Adrenal gland (tissue), 19 donors: ENCODE measurements at places on chromosomes 7 and 10.
A peak's percentile ranks its signal among the peaks of the same experiment; 100 is the strongest.

- no peaks in the 10 kb centered on the region for H3K36me3 ChIP-seq
- no peak overlapping the region for H3K4me3 ChIP-seq
- DNase-seq: no peak
- H3K27ac ChIP-seq: peak overlapping the region; percentile 92
- peaks cover 46% of the 10 kb centered on the region for H3K4me1 ChIP-seq
- H3K27me3 ChIP-seq: no peaks in the 10 kb centered on the region
These were observed 138.2 kb upstream of the MKLN1 start for GRCh38 chr7:131189488-131189887.

- DNase-seq: no peak
- no peaks in the 10 kb centered on the region for H3K27me3 ChIP-seq
- H3K36me3 ChIP-seq: no peaks in the 10 kb centered on the region
- no peak overlapping the region for H3K27ac ChIP-seq
These were observed 122.8 kb downstream of the ZNF365 start for GRCh38 chr10:62496925-62497324.

DNA sequence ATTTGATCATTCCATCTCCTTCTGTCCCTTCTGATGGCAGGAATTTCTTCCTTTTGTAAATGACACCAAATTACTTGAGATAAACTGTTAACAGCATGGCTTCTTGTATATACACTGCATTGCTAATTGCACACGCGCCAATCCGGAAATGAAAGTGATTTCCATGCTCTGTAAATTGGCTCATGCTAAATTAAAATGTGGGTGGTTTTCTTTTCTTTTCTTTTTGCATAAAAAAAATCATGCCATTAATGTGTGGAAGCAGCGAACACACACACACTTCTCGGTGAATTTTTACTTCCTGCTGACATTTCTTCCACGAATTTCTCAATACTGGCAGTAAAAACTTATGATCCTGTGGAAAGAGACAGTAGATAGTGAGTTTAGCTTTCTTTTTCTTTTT, 123.1 kb upstream of the CCDC6 start:
- H3K36me3 ChIP-seq: no peaks in the 10 kb centered on the region
- H3K4me3 ChIP-seq: no peak overlapping the region
- H3K4me1 ChIP-seq: no peaks in the 10 kb centered on the region
- no peaks in the 10 kb centered on the region for H3K27me3 ChIP-seq
- DNase-seq: no peak

DNA sequence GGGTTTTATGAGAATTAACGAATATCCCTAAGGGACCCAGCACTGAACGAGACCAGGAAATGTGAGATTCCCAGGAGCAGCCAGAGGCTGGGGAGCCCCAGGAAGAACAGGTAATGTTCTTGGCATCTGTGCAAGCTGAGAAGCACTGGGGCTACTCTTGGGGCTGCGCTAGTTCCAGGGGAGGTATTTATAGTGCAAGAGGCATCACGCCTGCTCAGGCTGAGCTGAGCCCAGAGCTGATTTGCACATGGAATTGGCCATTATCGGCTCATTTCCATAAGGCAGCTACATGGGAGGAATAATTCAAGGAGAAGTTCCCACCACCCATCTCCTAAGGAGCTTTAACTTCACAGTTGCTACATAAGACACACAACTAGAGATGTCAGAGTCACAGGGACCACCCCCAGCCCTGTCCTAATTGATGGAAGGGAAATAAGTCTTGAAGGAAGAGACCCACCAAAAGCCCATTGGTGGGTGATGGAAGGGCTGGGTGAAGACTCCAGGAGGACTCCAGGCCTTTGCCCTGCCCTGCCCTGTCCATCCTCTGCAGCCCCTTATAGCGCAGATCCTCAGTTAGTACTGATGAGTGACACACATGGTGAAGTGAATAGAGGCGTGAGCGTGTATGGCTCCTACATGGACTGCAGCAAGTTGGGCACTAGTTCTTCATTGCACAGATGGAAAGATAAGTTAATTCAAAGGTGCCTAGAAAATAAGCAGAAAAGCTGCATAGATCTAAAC, 178.9 kb downstream of the GRID1 start:
- no peaks in the 10 kb centered on the region for H3K36me3 ChIP-seq
- DNase-seq: no peak
- H3K27me3 ChIP-seq: no peaks in the 10 kb centered on the region
- H3K27ac ChIP-seq: no peak overlapping the region
- H3K4me1 ChIP-seq: no peaks in the 10 kb centered on the region

DNA sequence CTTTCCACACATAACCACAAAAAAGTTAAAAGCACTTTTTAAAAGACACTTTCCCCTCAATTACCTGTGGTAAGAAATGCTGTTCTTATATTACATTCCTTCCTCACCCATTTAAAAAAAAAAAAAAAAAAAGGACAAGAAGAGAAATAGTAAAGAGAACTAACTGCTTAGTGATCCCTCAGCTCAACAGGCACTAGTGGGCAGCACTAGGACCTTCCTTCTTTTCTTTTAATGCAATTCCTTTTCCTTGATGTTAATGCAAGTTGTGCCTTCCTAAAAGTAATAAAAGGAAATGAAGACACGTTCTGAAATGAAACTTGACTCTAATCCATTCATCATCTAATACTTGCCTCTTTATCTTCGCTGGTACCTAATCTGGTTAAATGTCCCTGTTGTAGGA, 189.7 kb downstream of the TCF7L2 start:
- no peak for DNase-seq
- no peak overlapping the region for H3K27ac ChIP-seq
- H3K4me1 ChIP-seq: no peaks in the 10 kb centered on the region
- H3K4me3 ChIP-seq: no peak overlapping the region

DNA sequence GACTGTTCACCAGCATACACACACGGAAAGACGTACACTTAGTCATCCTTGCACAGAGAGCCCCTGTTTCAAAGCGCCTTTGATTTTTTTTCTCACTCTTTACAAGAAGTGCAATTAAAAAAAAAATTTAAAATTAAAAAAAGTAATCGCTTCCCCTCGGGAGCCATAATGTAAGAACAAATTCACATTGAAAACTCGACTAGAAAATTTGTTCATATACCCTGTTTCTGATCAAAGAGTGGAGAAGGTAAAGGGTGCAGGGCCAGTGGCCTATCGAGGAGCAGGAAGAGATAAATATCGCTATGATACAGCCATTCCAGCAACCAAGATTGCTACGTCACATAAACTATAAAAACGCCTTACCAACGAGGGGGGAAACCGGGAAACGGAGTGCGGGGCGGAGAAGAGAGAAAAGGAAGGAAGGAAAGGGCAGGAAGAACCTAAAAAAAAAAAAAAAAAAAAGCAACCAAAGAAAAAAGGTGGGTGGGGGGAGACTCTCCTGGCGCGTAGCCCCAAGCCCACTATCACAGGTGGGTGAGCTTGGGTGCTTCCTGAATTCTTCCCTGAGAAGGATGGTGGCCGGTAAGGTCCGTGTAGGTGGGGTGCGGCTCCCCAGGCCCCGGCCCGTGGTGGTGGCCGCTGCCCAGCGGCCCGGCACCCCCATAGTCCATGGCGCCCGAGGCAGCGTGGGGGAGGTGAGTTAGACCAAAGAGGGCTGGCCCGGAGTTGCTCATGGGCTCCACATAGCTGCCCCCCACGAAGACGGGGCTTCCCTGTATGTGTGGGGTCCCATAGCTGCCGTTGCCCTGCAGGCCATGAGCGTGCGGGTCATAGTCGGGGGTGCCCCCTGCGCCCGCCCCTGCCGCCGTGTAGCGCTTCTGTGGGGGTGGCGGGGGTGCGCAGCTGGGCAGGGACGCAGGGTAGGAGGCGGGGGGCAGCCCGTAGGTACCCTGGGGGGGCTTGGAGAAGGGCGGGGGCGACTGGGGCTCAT, 5.2 kb upstream of the HOXA2 start:
- no peak overlapping the region for H3K27ac ChIP-seq
- H3K4me1 ChIP-seq: peaks cover 18% of the 10 kb centered on the region
- peak overlapping the region; percentile 2 for H3K4me3 ChIP-seq
- no peaks in the 10 kb centered on the region for H3K27me3 ChIP-seq
